Motor neuron (in vitro differentiated cells): ENCODE measurements at places on chromosomes 4 and X. TPM values are rescaled to one million over a fixed set of nuclear protein-coding genes. Genes with fewer than 3 reads are reported as not detected.

DNA sequence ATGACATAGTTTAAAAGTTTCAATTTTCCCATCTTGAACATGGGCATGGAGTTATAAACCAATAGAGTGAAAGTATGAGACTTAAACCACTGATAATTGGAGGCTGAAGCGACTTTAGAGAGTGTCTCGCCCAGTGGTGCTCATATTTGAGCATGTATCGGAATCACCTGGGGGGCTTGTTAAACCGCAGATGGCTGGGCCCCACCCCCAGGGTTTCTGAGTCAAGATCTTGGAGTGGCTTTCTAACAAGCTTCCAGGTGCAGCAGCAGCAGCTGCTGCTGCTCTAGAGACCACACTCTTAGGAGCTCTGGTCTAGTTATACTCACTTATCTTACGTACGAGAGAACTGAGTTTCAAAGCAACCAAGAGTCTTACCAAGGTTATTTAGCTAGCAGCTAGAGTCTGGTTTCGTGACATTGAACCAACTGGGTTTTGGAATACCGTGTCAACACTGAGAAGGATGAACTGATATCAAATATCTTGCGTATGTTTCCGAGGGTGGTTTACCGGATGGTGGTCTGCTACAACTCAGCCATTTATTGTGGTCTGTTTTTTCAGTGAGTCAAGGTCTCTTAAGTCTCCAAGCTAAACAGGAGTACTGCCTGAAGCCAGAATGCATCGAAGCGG, 5.9 kb downstream of the PHEX start:
- no peak for ATAC-seq

GRCh38 chrX:310621-311155, 7.9 kb downstream of the GTPBP6 start:
- no peak for ATAC-seq

PFKFB1 gene
- total RNA-seq, result 0.31 and 0.58 TPM in 2 replicates

MAMLD1 gene
- 1.0 and 1.5 TPM in 2 replicates for total RNA-seq

DNA sequence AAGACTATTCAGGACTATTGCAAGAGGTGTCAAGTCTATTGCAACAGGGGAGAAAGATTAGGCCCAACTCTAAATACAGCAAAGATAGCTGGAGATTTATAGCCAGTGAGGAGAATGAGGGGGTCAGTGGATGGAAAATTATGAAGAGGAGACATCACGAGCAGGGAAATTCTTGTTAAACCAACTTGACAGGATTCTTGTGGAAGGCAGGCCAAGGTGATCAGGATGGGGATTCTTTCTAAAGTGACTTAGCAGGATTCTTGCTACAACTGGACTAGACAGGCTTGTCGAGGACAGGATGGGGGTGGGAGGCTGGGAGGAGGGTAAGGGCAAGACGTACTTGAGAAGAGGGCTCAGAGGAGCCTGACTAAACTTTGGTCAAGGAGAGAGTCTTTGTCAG, 89.0 kb downstream of the PHEX start:
- no peak for ATAC-seq

XAGE3 gene
- total RNA-seq, result not detected in 2 replicates

SOX3 gene
- 11.5 and 13.3 TPM in 2 replicates for total RNA-seq

GRCh38 chrX:39631276-39632229, 466.2 kb downstream of the BCOR start:
- ATAC-seq, result no peak

DNA sequence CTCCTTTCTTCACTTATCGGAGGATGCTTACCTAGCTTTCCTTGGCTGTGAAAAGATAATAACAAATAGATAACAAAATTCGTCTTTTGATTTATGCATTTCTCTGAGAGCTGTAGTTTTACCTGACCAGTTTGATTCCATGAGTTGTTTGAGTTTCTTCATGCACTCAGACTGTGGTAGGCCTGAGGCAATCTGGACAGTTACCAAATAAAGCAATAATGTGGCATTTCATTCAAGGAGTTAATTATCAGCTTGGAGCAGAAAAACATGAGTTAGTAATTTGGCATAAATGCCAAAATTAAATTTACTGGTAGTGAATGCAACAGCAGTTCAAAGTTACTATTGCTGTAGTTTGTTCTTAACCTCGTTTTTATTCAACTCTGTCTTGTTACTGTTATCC, 53.5 kb downstream of the FABP2 start:
- ATAC-seq, result no peak

- ATAC-seq, result peak; percentile 69
Measured at GRCh38 chr4:167897116-167897515, 195.2 kb upstream of the ANXA10 start.

- ATAC-seq, result no peak
Measured at GRCh38 chr4:8727546-8728510, 135.3 kb downstream of the CPZ start.

GRCh38 chr4:109967798-109968520, 55.3 kb downstream of the EGF start:
- no peak for ATAC-seq

CXCL9 gene
- not detected in 2 replicates for total RNA-seq
